Calu3 (cell line): ENCODE measurements at places on chromosomes 11 and 22. TPM values are rescaled to one million over a fixed set of nuclear protein-coding genes. Genes with fewer than 3 reads are reported as not detected.

DNA sequence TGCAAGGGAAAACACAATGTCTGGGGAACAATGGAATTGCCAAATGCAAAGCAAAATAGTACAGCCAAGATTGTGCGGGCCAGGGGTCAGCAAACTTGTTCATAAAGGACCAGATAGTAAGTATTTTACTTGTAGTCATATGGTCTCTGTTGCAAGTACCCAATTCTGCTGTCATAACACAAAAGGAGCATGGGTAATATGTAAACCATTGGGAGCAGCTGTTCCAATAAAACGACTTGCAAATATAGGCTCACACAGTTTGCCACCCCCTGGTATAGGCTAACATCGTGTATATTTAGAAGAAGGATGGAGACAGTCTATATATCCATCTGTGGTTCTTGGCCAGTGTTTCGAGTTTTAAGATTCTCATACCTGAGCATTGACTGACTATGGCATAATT lies 15.6 kb downstream of the SDHAF2 start:
- DNase-seq, result no peak

DNA sequence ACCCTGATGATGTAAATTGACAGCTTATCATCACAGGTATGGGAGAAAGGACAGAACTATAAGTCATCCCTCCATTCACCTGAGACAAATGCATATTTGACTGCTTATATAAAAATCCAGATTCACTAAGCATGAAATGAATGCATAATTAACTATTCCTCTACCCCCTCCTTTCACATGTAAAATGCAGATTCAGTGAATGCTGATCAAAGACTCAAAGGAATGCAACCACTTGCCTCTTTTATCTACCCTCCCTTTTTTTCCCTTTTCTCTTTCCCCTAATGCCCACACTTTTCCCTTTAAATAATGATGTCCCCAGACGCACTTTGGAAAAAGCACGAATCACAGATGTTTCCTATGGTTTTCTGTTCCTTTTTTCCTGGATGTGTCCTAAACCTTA lies 4.5 kb upstream of the PLAAT4 start:
- no peak for DNase-seq

DNA sequence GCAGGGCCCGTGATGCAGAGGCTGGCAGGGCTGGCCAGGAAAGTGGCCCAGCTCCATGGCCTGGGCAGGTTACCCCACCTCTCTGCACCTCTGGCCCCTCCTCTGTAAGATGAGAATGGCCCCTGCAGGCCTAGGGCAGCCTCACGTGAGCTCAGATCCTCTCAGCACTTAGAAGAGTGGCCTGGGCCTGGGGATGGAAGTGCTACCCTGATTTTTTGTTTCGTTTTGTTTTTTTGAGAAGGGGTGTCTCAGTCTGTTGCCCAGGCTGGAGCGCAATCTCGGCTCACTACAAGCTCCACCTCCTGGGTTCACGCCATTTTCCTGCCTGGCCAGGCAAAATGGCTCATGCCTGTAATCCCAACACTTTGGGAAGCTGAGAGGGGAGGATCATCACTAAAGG lies 982 bp downstream of the APOBEC3H start:
- DNase-seq, result no peak

GRCh38 chr22:22720724-22721261 lies 76.4 kb downstream of the GGTLC2 start:
- no peak for DNase-seq

The FAM180B gene
- not detected in 2 replicates for total RNA-seq

The KRTAP5-6 gene
- not detected in 2 replicates for total RNA-seq

The AKIP1 gene
- 23.0 and 26.8 TPM in 2 replicates for total RNA-seq

DNA sequence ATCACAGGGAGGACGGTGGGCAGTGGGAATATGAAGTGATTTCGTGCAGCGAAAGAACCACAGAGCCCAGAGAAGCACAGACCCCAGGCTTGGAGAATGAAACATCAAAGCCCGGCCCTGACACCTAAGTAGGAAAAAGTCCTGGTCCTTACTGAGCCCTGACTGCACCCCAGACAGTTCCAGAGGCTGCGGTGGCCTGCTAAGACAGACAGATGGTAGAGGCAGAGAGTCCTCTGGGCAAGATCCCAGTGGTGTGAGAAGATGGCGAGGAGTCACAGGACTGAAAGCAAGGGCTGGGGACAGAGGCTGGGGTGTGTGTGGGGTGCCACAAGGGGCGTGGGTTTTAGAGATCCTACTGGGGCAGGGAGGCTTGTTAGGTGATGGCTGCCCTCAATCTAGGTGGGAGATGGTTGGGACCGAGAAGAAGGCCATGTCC lies 3.7 kb downstream of the CBX6 start:
- no peak for DNase-seq

- DNase-seq, result no peak
Observed at GRCh38 chr11:47918882-47919495, 61.4 kb upstream of the PTPRJ start.

DNA sequence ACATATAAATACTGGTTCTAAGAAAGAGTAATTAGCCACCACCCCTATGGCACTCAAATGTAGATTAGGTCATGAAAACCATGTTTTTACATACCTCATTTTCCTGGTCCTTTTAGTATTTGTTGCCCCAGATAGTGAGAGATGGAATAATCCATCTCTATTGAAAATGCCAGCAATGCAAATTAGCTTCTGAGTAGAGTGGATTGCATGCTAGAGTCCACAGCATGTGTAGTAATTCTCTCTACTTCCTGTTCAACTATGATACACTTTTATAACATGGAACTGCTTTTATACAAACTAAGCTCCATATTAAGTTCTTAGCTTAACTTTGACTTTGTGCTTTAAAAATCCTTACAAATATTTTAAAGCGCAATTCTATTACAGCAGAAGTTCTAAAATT lies 73.2 kb downstream of the TRPC6 start:
- DNase-seq, result no peak

The SLN gene
- total RNA-seq, result not detected in 2 replicates

DNA sequence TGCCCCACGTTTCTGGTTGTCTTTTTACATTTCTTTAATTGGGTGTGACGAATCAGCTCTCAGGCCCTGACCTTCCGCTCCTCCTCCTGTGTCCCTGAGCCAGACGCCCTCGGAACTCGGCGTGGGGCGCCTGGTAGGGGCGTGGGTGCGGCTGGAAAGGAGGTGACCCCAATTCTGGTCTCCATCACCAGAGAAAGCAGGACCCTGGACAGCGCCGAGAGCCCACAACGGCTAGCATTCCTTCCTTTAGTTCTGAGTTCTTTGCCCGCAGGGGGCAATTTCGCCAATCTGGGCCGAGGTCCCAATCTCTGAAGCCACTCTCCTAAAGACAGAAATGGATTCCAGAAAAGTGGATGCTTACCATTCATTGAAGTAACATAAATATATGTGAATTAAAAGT lies 11.7 kb upstream of the RBMXL2 start:
- DNase-seq, result no peak

The OR8D4 gene
- total RNA-seq, result not detected in 2 replicates

The OR56A5 gene
- total RNA-seq, result not detected in 2 replicates

DNA sequence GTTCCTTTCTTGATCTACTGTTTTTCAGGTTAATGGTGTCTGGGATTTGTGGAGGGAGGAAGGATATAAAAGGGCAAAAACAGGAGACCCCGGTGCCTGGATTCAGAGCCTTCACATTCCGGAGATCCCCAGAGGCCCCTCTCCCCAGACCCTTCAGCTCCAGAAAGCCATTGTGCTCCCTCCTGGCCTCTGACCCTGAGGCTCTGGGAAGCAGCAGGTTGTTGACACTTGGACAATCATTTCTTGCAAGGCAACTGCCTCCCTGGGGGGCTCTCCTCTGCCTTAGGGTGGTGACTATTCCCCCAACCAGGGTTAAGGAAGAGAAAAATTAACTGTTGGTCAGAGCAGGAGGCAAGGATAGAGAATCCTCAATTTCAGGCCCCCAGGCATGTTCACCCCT lies 86.9 kb upstream of the NNMT start:
- no peak for DNase-seq

The MOV10L1 gene
- total RNA-seq, result not detected in 2 replicates

GRCh38 chr11:101912823-101913284 lies 2.0 kb upstream of the CEP126 start:
- no peak for DNase-seq

DNA sequence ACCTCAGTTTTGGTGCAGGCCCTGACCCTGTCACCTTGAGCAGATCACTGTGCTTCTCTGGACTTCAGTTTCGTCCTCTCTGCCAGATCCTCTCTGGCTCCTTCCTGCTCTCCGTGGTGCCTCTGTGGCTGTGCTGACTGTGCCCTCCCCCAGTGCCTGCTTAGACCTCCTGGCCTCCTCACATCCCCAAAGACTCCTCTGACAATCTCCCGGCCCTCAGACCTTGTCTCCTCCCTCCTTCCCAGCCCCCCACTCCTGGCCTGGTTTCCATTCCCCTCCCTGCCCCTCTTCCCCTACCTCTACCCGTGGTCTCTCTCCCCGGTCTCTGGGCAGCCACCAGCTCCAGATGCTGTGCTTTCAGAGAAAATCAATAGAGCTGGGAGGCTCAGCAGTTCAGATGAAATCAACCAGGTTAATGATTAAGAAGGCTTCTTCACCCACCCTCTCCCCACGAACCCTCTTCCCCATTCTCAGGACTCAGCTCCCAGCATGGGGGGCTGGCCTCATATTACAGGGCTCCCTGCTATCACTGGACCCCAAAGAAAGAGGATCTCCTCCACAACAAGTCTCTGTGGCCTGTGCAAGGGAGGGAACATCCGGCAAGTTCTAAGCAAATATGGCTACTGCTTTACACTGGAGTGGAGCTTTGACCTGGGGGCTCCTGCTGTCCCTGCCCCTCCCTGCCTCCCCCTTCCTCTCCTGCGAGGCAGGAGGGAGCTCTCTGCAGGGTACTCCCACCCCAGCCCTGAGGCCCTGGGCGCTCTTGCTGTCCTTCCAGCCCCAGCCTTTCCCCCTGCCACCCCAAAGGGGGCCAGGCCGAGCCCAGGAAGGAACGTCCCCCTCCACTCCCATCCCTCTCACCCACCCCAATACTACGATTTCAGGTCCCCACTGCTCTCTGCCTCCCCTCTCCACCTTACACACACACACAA lies 8.5 kb downstream of the BACE1-AS start:
- DNase-seq, result peak; percentile 12

- DNase-seq, result peak; percentile 35
Observed at GRCh38 chr11:128890543-128891368, at the start of gene KCNJ5. Gene KCNJ5 (plus strand): TSS chr11:128891356. CDS start chr11:128911274, 19,918 bp downstream.

The ABTB2 gene
- 24.6 and 24.8 TPM in 2 replicates for total RNA-seq

DNA sequence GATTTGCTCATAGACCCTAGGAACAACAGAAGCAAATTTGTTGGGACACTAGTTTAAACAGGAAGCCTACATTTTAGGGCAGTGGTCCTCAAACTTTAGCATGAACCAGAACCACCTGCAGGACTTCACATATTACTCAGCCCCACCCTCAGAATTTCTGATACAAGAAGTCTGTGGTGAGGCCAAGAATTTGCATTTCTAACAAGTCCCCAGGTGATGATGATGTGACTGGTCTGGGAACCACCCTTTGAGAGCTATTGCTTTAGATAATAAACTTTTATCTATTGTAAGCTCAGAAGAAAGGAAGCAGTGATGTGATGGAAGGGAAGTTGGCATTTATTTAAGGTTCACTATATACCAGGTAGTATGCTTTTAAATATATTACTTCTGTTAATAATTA lies 194.0 kb downstream of the FAM181B start:
- no peak for DNase-seq

DNA sequence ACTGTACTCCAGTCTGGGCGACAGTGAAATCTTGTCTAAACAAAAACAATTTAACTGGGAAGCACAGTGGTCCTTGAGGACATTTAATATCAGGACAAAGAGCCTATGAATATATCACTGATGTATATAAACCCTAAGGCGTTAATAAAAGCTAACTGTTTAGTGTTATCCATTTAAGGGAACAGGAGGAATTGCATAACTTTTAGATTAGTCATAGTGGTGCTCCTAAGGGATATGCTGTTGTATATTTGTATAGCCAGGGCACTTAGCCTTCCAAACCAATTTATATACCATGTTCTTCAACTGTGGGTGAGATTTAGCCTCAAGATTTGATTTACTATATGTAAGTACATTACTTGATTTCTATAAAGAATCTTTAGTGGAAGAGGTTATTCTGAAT lies 3.0 kb upstream of the CHEK1 start:
- no peak for DNase-seq

DNA sequence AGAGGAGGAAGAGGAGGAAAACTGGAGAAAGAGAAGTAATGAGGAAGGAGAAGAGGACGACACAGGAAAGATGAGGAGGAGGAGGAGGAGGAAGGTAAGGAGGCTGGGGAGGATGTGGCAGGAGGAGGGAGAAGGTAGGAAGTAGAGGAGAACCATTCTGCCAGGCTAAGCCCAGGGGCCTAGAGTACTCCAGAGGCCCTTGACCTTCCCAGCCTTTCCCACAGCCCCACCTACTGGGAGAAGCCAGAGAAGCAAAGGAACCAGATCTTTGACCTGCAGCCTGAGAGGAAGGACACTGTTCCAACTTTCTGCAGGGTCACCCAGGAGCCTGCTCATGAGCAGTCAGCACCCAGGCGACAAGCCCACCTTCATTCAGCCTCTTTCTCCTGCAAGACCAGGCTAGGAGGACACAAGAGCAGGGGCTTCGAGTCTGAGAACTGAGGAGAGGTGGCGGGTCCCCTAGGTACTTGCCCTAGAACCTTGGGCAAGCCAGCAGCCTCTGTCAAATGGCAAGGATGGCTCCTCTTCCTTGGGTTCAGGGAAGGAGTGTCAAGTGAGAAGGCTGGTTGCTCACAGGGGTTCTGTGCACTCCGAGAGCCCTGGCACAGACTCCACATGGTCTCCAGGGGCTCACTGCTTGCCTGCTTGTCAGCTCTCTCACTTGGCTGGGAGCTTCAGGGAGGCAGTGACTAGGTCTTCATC lies 27.9 kb upstream of the OAF start:
- DNase-seq, result no peak

DNA sequence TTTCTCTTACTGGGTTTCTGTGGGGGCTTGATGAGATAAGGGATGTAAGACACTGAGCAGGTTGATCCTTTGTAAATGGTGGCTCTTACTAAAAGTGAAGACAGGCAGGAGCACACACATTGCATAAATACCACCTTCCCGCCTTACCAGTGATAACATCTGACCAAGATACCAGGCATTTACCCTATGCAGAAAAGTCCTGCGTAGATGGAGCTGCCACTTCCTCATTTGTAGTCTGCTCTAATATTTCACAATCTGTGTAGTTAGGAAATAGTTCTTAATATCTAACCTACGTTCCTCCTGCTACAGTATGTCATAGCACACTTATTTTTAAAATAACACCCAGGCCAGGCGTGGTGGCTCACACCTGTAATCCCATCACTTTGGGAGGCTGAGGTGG lies 23.9 kb upstream of the SWAP70 start:
- peak; percentile 24 for DNase-seq

The CRYBB3 gene
- total RNA-seq, result 1.4 and 1.8 TPM in 2 replicates

The RIMBP3B gene
- total RNA-seq, result 0.17 TPM in 1 of 2 replicates, not detected in the other
